ENCODE measurements at places on chromosomes 5 and 9.

- no peak for DNase-seq
Observed at GRCh38 chr9:133705576-133705975, 32.6 kb downstream of the SARDH start.

GRCh38 chr5:109690242-109690974 is 681 bp downstream of the MAN2A1 start:
- no peak for DNase-seq

- no peak for DNase-seq
Observed at GRCh38 chr5:27598576-27598975, 560.2 kb upstream of the CDH9 start.

GRCh38 chr9:98347642-98348041 is 92.2 kb upstream of the TBC1D2 start:
- DNase-seq: no peak

DNA sequence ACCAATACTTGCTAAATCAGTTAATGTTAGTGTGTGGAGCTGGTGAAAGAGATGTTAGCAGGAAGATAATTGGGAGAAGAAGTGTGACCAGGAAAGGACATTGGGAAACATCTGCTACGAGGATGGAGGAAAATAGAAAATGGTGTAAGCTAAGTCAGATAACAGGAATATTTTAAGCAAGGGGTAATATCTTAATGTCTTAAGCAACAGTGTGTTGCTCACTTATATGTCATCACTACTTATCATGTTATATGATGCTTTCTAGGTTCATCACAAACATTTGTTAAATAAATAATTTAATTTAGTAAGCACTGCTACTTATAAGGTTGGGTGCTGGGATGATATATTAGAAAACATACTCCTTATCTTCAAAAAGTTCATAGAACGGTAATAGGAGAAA is 326.1 kb downstream of the EDIL3 start:
- no peak for DNase-seq

DNA sequence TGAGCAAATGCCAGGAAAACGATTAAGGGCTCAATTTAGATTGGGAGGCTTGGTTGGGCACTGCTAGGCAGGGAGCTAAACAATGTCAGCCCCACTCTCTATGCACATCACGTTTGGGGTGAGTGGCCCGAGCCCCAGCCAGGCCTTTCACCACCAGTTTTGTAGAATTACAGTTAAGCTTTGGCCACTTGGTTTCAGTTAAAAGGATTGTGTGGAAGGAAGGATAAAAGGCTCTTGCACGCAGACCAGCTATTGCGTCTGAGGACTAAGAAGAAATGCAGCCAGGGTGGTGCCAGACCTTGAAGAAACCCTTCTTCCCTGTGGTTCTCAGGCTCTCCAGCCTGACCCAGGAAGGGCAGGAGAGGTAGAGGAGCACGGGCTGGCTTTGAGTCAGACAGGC is 125.3 kb upstream of the SLC44A1 start:
- no peak for DNase-seq

- DNase-seq: no peak
Observed at GRCh38 chr5:61394078-61394704, 62.1 kb downstream of the ZSWIM6 start.

GRCh38 chr5:54775645-54776044 is 209.7 kb downstream of the ESM1 start:
- no peak for DNase-seq

DNA sequence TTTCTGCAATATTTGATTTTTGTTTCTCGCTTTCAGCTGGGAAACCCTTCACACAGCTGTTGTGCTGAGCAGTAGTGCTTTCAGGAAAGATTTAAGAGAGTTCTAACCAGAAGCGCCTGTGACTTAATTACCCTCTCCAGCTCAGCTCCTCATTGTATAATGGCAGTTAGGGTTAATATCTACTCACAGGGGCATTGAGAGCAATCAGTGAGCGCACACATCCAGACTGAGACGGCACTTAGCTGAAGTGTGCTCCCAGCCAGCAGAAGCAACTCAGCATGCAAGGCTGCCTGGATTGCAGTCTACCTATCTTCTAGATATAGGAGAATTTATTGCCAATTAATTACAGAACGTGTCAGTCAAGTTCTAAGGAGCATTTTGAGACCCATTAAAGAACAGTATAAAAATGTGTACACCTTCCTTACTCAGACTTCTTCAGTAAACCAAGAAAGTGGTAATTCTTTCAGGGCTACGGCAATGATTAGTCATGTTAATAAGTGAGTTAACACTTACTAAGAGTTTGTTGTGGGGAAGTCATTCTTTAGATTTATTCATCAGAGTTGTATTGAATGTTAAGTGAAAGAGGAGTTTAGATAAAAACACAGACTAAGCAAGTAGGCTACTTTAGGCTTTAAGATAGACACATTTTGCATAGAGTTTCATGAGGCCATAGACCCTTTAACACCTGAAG is 111.7 kb upstream of the PCAT7 start:
- DNase-seq: no peak

- no peak for DNase-seq
Observed at GRCh38 chr5:37721447-37721871, 118.4 kb downstream of the GDNF start.

DNA sequence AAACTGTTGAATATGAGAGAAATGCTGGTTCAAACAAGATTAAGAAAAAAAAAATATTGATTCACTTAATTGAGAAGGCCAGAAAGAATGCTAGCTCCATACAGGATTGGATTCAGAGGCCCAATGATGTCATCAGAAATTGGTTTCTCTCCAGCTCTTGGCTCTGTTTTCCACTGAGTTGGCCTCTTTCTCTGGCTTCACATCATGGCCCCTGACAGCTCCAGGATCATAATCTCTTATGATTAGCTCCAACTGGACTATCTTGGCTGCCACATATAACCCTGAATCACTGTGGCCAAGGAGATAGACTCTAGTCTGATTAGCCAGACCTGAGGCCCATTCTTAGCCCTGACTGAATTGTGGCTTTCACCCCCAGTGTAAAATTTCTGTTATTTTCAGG is 244.7 kb upstream of the GRAMD2B start:
- DNase-seq: no peak

GRCh38 chr5:55541056-55541635 is 6.4 kb upstream of the PLPP1 start:
- peak; percentile 78 for DNase-seq

DNA sequence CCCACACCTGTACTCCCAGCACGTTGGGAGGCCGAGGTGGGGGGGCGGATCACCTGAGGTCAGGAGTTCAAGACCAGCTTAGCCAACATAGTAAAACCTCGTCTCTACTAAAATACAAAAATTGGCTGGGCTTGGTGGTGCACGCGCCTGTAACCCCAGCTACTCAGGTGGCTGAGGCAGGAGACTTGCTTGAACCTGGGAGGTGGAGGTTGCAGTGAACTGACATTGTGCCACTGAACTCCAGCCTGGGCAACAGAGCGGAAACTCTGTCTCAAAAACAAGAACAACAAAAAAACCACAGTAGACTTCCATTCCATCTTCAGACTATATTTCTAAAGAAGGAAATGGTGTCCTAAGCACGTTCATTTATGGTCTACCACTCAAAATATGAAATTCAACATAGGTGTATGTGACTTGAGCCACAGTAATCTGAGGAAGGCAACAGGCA is 14.2 kb upstream of the SERINC5 start:
- no peak for DNase-seq

DNA sequence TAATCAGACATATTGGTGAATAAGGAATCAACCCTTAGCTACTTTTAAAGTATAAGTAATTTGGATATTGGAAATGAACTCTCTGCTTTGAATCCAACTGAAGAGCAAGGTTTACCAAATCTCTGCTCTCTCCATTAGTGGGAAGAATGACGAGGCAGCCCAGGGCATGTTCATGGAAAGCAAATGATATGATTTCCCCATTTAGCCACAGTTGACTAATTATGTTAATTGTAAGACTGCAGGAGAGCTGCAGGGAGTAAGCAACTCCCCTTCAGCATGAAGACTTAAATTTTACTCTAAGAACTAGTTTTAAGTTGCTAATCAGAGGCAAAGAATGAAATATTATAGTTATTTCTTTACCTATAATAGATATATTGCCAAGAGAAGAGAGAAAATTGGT is 194.3 kb upstream of the CD180 start:
- DNase-seq: no peak

DNA sequence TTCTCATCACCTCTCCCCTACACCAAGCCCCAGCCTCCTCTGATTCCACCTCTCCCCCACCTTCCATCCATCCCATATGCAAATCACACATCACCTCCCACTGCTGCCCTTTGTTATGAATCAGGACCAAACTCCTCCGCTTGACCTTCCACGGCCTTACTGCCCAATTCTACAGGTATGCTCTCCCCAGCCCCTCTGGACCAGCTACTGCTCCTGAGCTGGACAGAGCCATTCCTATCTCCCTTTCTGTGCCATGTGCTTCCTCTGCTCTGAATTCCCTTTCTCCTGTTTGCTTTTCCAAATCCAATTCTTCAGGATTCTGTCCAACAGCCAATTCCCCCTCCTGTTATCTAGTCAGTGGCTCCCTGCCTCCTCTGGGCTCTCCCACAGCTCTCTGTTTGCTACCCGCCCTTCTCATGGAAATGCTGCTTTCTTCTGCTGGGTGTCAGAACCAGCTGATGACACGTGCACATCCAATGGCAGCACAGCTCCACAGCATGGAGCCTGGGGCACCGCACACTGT is 8.3 kb downstream of the FABP6 start:
- DNase-seq: no peak

DNA sequence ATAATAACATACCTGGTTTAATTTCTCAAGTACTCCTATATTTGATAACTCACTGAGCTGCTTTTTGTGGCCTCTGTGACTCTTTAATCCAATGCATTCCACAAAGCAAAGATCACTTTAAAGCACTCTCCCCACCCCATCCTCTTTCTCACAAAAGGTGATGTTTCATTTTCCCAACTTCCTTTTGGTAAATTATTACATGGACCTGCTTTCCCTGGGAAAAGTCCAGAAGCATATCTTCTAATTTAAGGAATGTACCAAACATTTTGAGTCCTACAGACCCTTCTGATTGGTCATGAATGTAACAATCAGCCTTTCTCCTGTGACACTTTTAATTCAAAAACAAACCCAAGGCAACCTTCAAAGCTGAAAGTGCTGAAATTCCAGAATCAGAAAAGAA is 71.1 kb downstream of the MLLT3 start:
- DNase-seq: no peak

GRCh38 chr5:10788358-10788757 is 27.3 kb upstream of the DAP start:
- no peak for DNase-seq

DNA sequence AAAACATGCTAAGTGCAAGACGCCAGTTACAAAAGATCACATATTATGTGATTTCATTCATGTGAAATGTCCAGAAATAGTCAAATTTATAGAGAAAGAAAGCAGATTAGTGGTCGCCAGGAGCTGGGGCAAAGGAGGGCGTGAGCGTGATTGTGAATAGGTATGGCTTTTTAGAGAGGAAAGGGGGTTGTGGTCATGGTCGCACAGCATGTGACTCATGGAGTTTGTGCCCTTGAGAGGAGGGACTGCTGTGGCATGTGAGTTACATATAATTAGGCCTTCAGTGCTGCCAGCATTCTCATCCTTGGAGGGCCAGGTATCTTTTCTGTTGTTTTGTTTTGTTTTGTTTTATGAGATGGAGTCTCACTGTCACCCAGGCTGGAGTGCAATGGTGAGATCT is 21.2 kb upstream of the MARCHF6 start:
- DNase-seq: no peak

- no peak for DNase-seq
Observed at GRCh38 chr5:154844809-154845208, 5.6 kb downstream of the FAXDC2 start.

DNA sequence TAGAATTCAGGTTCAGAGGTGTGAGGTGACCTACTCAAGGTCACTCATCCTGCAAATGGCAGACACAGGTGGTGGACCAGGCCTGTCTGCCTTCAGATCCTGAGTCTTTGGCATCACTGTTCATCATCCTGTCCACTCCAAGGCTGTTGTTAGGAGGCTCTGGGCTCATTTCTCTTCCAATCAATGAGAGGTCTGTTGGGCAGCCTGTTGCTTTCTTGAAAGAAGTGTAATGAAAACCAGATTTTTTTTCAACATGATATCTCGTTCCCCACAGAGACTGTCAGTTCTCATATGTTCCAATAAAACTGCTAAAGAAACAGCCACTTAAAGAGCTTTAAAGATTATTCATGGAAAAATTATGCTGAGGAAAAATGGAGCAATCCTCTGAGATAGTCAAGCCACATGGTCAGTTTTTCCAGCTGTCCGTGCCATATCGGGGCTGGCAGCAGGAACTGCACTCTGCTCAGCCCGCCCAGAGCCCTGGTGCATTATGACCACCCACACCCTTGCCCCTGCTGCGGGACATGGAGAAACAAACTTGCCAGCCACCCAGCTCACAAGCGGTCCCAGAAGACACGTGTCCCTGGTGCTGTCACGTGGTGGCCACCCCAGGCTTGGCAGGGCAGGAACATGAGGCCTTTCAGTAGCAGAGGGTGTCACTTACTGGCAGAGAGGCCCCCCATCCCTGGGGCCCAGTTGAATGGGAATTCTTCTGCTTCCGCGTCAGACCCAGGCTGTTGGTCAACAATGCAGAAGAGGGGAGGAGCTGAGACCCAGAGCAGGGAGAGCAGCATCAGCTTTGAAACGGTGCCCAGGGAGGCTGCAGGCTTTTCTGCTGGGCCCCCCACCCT is 63.7 kb upstream of the ANGPTL2 start:
- no peak for DNase-seq

DNA sequence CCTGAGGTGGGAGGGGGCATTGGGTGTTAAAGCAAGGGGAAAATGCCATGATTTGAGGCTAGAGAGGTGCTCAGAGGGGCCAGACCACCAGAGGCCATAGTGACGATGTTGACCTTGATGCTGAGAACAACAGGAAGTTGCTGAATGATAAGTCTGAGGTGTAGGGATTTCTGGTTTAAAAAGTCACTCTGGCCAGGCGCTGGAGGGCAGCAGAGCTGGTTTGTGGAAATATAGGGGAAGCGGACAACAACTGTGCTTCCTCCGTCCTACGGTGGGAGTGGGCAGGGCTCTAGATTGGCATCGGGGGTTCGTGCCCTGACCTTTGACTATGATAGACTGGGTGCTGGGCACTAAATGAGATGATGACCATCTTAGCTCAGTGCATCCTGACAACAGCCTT is 44.7 kb downstream of the STOM start:
- no peak for DNase-seq

- no peak for DNase-seq
Observed at GRCh38 chr5:155987265-155987810, 339.6 kb upstream of the SGCD start.

DNA sequence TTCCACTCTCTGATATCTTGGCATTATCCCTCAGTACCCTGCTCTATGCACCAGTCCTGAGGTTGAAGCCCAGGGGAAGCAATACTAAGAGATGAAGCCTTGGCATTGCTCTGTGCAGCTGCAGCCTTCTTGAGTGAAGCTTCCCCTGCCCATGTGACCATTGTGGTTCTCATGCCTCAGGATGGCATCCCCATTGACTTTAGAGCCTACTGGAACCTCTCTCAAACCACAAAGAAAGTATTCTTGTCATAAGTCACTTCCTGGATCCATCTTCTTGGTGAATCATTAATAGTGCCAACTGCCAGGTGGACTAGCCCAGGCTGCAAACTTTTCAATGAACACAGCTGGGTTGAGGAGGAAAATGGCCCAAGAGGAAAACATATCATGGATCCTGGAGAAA is 283.9 kb upstream of the RFX3 start:
- DNase-seq: no peak

Data from thymus (tissue), 14 donors.